ENCODE measurements at places on chromosomes 6 and 20.
A peak's percentile ranks its signal among the peaks of the same experiment; 100 is the strongest.

DNA sequence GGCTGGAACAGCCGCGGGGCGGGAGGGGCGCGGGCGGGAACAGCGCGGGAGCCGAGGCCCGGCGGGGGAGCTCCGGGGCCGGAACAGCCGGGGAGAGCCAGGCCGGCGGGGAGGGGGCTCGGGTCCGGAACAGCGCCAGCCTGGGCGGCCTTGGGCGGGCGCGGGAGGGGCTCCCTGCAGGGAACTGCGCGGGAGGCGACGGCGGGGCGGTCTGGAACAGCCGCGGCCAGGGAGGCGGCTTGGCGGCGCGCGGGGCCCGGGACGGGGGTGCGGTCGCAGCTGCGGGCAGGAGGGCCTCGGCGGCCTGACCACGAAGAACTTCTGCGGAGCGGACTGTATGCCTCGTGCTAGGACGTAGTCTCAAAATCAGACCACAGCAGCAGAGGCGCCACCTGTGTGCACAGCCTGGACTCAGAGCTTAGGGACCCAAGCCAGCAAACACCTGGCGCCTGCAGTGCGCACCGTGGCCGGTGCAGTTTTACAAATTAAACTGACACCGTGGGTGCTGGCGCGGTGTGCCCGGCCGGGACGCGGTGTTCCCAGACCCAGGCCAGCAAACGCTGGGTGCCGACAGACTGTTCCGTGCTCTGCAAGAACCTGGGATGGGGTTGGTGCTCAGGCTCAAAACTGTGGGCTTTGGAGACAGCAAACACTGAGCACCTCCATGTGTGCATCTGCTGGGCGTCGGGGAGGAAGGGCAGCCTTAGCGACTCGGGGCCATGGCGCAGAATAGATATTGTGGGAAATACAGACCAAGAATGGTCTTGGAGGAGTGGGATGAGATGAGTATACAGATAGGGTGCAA, 572 bp downstream of the ZNF341 start:
- DNase-seq, result peak; percentile 83

GRCh38 chr20:18436847-18437246, 30.0 kb downstream of the DZANK1 start:
- DNase-seq, result no peak

DNA sequence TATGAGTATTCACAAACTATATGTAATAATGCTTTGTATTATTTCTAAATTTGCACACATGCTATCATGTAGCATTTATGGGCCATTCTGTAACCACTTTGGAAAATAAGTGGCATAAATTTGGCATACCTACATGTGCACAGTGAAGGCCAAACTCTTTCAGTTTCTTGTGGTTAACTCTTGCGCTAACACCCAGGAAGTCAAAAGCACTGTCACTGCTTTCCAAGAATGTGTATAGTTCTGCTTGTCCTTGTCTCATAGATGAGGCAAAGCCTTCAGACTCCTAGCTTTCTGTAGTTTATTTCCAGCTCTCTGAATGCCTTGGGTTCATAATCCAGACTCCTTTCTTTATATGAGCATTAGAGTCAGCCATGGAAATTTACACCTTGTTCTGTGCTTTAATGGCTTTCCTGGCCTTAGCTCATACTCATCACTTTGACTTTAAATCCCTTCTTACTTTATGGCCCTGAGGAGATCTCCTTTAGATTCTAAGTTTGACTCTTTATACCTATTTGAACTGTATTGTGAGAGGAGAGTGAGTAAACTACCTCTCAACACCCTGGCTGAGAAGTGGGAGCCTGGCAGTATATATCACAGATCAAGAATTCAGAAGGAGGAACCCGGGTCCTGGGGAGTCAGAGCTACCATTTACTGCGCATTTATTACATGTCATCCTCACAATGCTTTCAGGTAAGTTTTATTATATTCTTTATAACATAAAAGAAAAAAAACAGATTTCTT, 949 bp upstream of the SLC17A3 start:
- no peak for DNase-seq

GRCh38 chr6:139019722-139020121, 8.8 kb upstream of the ABRACL start:
- DNase-seq, result no peak

DNA sequence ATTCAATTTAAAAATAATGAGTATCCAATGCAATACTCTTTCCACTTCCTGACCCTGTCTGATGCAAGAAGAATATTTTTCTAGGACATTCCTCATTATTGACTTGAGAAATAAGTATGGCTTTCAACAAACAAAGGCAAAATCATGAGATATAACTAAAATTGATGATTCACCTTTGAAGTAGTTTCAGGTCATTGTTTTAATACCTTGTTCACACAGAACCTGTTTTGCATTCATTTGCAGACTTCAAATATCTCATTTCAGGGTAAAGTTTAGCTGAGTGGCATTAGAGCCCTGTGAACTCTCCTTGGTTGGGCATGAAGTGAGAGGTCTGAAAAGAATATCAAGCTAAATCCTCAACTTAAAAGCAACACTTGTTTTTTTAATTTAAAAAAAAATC, 309.2 kb downstream of the NRN1 start:
- DNase-seq, result no peak

DNA sequence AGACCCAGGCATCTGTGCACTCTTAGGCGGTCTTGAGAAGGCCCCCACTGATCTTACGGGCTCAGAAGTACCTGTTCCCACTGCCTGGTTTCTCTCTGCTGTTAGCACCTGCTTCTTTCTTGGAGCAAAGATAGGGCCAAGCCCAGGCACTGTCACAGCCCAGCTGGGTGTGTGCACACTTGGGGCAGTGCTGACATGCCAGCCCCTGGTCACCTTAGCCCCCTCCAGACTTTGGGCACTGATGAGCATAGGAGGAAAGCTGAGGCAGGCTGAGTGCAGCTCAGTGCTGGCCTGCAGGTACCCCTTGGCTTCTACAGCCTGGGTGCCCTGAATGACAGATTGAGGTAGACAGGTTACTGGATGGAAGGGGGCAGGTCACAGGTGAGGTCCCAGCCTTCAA, 105.7 kb upstream of the AHI1 start:
- no peak for DNase-seq
